Keratinocyte (primary cell): ENCODE measurements at places on chromosomes 2 and 18.

GRCh38 chr2:80687524-80687923 lies 383.0 kb upstream of the LRRTM1 start:
- no peak for DNase-seq
- H3K27ac ChIP-seq: no peak overlapping the region
- H3K4me1 ChIP-seq: no peaks in the 10 kb centered on the region
- no peaks in the 10 kb centered on the region for H3K36me3 ChIP-seq
- H3K4me3 ChIP-seq: no peak overlapping the region
- H3K27me3 ChIP-seq: no peaks in the 10 kb centered on the region

DNA sequence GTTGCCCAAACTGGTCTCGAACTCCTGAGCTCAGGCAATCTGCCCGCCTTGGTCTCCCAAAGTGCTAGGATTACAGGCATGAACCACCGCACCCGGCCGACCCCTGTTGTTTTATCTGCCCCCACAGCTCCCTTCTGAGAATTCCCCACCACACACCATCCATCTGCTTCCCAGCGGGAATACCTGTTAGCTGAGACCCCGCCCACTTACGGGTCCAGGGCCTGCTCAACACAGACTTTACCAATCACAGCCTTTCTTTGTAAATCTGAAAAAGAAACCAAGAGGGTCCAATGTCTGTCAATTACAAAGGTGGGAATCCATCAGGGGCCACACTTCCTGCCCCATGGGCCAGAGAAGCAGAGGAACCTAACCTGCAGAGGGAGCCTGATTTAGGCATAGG lies 14.2 kb upstream of the CABLES1 start:
- H3K27ac ChIP-seq: no peak overlapping the region
- DNase-seq: no peak
- H3K36me3 ChIP-seq: no peaks in the 10 kb centered on the region
- peaks cover 4% of the 10 kb centered on the region for H3K4me1 ChIP-seq
- no peak overlapping the region for H3K4me3 ChIP-seq

- no peak overlapping the region for H3K27ac ChIP-seq
- no peak for DNase-seq
- no peaks in the 10 kb centered on the region for H3K36me3 ChIP-seq
- no peak overlapping the region for H3K4me3 ChIP-seq
- H3K27me3 ChIP-seq: peaks cover 14% of the 10 kb centered on the region
Observed at GRCh38 chr2:102417946-102418345, 5.0 kb upstream of the IL18RAP start.

DNA sequence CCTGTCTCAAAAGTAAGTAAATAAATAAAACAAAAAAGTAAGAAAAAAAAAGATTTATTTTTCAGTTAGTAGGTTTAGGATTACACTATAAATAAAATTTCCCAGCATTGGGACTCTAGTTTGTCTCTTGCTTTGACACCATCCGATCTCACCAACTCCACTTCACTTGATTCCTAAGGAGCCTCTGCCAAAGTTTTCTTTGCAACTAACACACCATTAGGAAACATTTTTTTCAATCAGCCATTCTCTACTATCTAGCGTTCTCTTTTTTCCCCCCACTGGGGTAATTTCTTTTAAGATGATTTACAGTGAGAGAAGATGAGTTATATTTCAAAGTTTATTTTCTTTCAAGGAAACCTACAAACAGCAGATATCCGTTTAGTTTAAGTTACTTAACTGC lies 10.6 kb upstream of the NEMP2 start:
- H3K27me3 ChIP-seq: no peaks in the 10 kb centered on the region
- peak overlapping the region; percentile 31 for H3K27ac ChIP-seq
- no peaks in the 10 kb centered on the region for H3K36me3 ChIP-seq
- H3K4me3 ChIP-seq: peak overlapping the region; percentile 8

DNA sequence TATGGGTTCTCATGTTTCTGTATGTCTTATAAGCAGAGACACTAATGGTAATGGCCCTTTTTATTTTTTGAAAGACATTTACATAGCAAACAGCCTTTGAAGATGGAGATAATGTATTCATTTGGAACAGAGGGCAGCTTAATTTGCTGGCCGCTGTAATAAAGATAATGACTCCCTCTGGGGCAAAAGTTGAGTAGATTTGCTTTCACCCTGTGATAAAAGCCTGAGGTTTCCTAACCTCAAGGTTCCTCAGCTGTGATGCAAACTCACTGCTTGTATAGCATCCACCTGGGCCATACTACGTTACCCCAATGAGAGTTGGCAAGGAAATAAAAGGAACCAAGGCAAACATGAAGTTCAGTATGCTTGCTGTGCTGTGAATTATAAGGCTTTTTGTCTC lies 54.8 kb downstream of the TEX51 start:
- no peak overlapping the region for H3K4me3 ChIP-seq
- no peak for DNase-seq
- no peaks in the 10 kb centered on the region for H3K36me3 ChIP-seq
- no peaks in the 10 kb centered on the region for H3K27me3 ChIP-seq

DNA sequence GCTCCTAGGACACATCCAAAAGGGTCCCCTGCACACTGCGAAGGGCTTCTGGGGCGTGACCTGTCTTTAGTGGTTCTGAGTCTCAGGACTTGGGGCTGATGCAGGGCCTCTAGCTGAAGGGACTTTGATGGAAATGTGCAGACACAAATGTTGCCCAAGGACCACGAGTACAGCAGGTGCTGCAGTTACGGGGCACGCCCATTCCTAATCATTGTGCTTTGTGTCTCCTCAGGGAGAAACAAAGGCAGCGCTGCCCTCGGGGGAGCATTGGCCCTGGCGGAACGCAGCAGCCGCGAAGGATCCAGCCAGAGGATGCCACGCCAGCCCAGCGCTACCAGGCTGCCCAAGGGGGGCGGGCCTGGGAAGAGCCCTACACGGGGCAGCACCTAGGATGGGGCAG lies 8.0 kb downstream of the TUBA3E start:
- H3K27me3 ChIP-seq: no peaks in the 10 kb centered on the region
- no peaks in the 10 kb centered on the region for H3K4me1 ChIP-seq
- DNase-seq: no peak
- no peak overlapping the region for H3K27ac ChIP-seq

GRCh38 chr2:8121826-8122513 lies 559.9 kb upstream of the ID2 start:
- H3K36me3 ChIP-seq: no peaks in the 10 kb centered on the region
- H3K27me3 ChIP-seq: no peaks in the 10 kb centered on the region
- DNase-seq: no peak
- no peaks in the 10 kb centered on the region for H3K4me1 ChIP-seq

DNA sequence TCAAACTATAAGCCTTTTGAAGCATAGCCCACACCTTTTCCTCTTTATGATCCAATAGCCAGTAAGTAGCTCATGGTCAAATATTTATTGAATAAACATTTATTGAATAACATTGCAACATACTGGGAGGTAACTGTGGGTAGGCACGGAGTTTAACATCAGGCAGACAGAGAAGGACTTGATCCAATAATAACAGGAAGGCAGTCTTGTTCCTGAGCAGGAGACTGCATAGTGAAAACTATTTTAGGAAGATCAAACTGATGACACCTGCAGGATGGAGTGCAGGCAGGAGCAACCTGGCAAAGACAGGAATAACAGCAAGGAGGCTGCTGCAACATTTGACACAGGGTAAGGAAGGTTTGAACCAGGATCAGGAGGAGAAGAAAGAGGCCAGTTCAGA lies 3.1 kb upstream of the DCTN1 start:
- no peak overlapping the region for H3K4me3 ChIP-seq
- H3K4me1 ChIP-seq: peaks cover 21% of the 10 kb centered on the region
- peaks cover 6% of the 10 kb centered on the region for H3K36me3 ChIP-seq

DNA sequence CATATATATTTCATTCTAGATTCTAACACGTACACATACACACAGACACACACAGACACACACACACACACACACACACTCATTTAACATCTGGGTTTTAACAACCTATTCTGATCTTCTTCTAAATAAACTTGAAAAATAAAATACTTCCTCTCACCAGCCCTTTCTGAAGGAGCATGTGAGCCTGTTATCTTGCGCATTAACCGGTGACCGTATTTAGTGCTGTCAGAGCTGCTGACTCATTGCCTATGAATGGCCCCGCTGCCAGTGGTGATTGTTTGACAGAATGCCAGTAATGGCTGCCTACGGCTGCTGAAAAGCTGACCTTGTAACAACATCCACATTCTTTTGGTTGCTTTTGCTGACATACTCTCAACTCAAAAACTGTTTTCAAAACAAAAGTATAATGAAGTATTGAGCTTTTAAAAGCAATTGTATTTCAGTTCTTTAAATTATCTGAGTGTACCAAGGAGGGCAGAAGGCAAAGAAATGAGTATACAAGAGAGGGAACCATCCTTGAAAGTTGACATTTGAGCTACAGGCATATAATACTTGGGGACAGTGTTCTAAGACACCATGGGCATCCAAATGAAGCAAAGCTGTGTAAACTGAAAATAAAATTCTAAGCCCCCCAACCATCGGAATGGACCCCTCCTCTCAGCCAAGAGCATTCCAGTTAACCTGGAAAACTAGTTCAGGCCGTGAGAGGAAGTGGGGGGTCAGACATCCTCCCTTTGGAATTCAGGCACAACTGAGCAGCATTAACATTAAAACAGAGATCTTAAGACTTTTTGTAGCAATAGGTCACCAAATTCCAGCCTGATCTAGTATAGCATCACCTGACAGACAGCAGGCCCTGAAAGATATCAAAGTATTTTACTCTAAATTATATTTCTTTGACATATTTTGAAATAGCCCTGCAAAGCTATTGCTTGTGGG lies 50.2 kb upstream of the DTNA start:
- H3K4me1 ChIP-seq: peaks cover 8% of the 10 kb centered on the region
- DNase-seq: peak; percentile 58
- H3K27me3 ChIP-seq: no peaks in the 10 kb centered on the region
- no peaks in the 10 kb centered on the region for H3K36me3 ChIP-seq
- no peak overlapping the region for H3K27ac ChIP-seq

DNA sequence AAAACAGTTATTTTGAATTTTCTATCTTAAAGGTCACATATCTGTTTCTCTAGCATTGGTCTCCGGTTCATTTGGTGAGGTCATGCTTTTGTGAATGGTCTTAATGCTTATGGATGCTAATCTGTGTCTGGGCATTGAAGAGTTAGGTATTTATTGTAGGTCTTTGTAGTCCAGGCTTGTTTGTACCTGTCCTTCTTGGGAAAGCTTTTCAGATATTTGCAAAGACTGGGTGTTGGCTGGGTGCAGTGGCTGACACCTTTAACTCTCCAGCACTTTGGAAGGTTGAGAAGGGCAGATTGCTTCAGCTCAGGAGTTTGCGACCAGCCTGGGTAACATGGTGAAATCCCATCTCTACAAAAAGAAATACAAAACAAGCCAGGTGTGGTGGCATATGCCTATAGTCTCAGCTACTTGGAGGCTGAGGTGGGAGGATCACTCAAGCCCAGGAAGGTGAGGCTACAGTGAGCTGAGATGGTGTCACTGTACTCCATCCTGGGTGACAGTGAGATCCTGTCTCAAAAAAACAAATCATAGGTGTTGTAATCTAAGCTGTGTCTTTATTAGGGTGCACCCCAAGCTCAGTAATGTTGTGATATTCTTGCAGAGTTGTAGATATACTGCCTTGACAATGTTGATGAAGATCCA lies 82.3 kb downstream of the FAM117B start:
- H3K4me3 ChIP-seq: no peak overlapping the region
- H3K36me3 ChIP-seq: no peaks in the 10 kb centered on the region
- peak overlapping the region; percentile 0 for H3K27ac ChIP-seq
- H3K4me1 ChIP-seq: peaks cover 20% of the 10 kb centered on the region
- no peak for DNase-seq
- H3K27me3 ChIP-seq: no peaks in the 10 kb centered on the region

DNA sequence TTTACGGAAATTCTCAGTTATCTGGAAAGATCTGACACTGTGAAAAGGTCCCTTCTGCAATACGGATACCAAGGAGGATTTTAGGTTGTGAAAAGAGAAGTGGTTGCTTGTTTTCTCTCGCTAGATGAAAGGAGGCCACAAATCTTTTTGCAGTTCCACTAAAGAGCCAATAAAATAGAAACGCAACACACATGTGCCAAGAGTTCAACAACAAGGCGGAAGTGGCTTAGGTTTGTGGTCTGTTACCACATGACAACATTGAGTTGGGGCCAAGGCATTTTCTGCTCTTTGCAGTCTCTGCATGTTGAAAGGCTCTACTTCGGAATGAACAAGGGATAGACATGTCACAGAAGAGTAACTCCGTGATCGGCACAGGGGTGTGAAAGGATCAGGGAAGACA lies 115.7 kb upstream of the OSR1 start:
- no peaks in the 10 kb centered on the region for H3K27me3 ChIP-seq
- DNase-seq: no peak
- H3K4me1 ChIP-seq: peaks cover 4% of the 10 kb centered on the region
- no peaks in the 10 kb centered on the region for H3K36me3 ChIP-seq

- DNase-seq: no peak
- H3K4me3 ChIP-seq: no peak overlapping the region
- H3K36me3 ChIP-seq: no peaks in the 10 kb centered on the region
- no peak overlapping the region for H3K27ac ChIP-seq
- H3K4me1 ChIP-seq: no peaks in the 10 kb centered on the region
Observed at GRCh38 chr2:146771531-146771930, 1073.3 kb upstream of the ACVR2A start.

DNA sequence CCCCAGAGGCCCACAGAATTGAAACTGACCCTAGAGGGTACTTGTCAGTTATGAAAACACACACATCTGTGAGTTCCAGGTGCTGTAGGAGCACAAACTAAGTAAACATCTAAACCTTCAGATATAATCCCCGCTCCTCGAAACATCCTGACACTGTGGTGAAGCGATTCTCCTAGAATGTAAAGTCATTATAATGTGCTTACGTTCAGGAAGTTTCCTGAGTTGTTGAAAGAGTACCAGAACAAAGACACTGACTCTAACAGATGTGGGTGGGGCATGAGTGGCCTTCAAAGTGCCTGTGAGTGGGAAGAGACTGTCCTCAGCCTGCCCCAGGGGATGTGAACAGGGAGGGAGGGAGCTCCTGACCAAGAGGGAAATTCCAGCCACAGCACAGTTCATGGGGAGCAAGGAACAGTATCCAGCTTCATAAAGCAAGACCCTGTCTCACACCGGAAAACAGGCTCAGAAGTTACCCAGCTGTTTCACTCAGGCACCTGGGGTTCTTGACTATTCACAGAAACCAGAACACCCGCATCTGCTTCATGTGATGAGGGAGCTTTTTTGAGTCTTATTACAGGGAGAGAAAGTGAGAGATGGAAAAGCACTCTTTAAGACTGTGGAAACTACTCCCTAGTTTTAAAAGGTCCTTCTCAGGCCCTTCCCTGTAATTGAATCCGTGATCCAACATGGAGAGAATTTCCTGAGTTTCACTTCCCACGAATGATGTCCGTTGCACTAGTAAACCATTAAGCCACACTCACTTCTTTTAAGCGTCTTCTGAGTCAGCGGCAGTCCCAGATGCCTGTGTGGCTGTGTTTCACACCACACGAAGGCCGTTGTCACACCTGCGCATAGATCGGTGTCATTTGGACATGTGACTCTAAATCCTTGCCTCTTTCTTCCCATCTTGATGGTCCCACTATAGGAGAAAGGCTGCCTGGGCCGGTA lies 88.6 kb upstream of the EML6 start:
- H3K27ac ChIP-seq: no peak overlapping the region
- no peaks in the 10 kb centered on the region for H3K4me1 ChIP-seq
- H3K27me3 ChIP-seq: no peaks in the 10 kb centered on the region
- DNase-seq: no peak
- peaks cover 49% of the 10 kb centered on the region for H3K36me3 ChIP-seq
